ENCODE measurements at places on chromosomes 11 and 22.

GRCh38 chr11:117229931-117230285, 2.0 kb downstream of the PCSK7 start:
- no peak for DNase-seq

DNA sequence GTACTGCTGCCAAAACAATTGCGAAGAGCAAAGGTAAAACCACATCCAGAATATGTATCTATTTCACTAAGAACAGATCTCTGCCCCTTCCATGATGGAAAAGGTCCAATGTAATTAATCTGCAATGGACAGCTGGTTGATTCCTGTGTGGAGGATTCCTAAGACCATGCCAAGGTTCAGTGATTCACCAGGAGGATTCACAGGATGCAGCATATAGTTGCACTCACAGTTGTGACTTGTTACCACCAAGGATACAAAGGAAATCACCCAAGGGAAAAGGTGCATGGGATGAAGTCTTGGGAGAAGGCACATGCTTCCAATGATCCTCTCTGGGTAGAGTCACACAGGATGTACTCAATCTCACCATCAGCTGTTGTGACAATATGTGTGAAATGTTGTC, 35.1 kb upstream of the CUL5 start:
- no peak for DNase-seq

- DNase-seq = no peak
Observed at GRCh38 chr11:21456186-21456585, 736.7 kb upstream of the ANO5 start.

- DNase-seq = no peak
Observed at GRCh38 chr11:130523166-130523565, 74.7 kb downstream of the ADAMTS15 start.

DNA sequence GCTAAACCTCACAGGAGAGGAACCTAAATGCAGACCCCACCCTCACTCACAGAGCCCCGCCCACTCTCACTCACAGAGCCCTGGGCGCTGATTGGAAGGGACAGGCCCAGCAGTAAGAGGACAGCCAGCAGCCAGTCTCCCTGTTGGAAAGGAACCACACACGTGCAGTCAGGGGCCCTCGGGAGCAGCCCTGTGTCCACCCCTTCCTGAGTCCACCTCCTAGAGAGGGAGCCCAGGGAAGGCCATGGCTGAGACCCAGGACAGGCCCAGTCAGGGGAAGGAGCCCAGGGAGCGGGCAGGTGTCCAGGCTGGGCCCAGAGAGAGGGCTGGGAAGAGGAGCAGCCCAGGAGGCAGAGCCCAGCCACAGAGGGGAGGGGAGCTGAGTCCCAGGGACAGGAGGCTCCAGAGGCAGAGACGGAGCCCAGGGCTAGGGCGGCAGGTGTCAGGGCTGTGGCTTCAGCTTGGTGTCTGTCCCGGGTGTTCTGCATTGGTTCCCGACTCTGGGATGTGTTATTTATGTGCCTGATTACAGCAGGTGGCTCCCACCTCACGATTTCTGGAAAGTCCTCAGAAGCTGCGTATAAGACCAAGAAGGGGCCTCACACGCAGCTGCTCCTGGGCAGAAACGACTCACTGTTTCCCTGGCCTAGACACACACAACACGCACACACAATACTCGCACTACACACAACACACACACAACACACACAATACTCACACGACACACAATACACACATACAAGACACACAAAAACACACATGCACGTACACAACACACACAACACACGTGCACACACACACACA, 9.0 kb upstream of the APOBEC3H start:
- no peak for DNase-seq

DNA sequence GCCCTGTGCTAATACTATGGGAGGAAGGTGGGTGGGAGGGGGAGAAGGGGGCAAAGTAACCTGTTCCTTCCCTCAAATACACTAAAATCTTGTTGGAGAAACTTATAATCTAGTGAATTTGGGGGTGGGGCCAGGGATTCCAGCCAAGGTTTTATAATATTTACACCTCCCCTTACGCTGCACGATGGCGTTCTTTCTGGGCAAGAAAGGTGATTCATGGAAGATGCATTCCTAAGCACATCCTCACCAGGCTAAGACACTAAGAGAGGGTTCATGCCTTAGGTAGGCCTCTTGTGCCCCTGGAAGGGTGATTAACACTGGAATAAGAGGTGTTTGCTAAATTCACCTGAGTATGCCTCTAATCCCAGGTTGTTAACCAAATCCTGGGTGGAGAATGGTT, 82.6 kb downstream of the BARX2 start:
- DNase-seq = no peak

- no peak for DNase-seq
Observed at GRCh38 chr22:22895776-22896445, 8.3 kb downstream of the IGLL5 start.

DNA sequence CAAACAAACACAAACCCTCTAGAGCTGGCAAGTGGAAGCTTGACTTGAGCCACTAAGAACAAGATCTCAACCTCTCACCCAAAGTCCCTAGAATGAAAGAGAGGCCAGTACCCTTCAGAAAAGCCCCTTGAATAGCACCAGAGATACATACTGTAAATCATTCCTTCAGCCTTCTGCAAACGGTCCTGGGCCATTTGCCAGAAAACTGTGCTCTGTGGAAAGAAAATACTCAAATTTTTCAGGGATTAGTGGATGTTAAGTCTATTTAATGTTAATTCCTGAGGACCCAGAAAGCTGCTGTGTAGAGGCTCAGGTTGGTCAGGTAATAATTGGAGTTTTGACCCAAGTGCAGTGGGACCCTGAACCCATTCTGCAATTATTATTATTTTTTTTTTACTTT, 16.9 kb downstream of the SERPINH1 start:
- no peak for DNase-seq

GRCh38 chr11:77069969-77070582, 3.3 kb downstream of the CAPN5 start:
- DNase-seq = no peak

DNA sequence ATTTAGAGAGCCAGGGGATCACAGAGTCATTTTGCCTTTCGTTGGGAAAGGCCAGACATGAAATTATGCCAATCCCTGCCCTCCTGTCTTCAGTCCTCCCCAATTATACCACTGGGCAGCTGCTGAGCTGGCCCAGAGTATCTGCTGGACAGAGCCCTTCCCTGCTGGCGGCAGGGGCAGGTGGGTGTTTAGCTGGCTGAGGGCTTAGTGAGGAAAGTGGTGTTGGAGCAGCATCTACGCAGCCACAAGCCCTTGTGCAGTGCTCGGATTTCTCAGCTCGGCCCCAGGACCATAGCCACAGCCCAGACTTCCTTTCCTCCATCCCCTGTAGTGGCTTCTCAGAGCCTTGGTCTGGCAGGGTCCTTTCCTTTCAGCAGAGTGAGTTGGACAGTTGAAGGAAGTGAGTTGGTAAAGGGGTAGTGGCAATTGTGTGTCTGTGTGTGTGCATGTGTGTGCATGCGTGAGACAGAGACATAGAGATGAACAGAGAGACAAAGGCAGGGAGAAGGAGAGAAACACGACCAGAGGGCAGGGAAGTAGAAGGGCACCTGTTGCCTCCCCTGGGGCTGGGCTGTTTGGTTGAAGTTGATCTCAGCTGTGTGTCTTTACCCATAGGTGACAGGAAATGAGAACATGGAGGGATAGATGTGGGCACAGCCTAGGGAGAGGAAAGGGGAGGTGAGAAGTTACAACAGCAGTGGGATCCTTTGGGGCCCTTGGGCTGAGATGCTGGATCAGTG, 66.2 kb downstream of the GRIK4 start:
- no peak for DNase-seq

- DNase-seq = no peak
Observed at GRCh38 chr11:105282658-105283057, 143.1 kb upstream of the CARD18 start.

GRCh38 chr11:29773656-29774264, 243.1 kb downstream of the KCNA4 start:
- DNase-seq = no peak

GRCh38 chr22:47872761-47873535, 1110.5 kb downstream of the TBC1D22A start:
- DNase-seq = no peak

- DNase-seq = no peak
Observed at GRCh38 chr22:29987137-29987536, 93.1 kb upstream of the HORMAD2 start.

- no peak for DNase-seq
Observed at GRCh38 chr11:129226207-129226798, 34.2 kb upstream of the ARHGAP32 start.

Measured in GM12892 (cell line).